ENCODE measurements at places on chromosomes 7 and 10. TPM values are rescaled to one million over a fixed set of nuclear protein-coding genes. Genes with fewer than 3 reads are reported as not detected.

Gene HGF
- total RNA-seq: 0.65 TPM

Gene ZNF239
- 5.5 TPM for total RNA-seq

Gene BTBD16
- not detected for total RNA-seq

Gene TMEM176A
- not detected for total RNA-seq

Gene NACAD
- total RNA-seq: 2.5 TPM

Gene PPP1R3C
- total RNA-seq: 175 TPM

Gene BTAF1
- total RNA-seq: 47.2 TPM

Gene KIAA1217
- total RNA-seq: 17.0 TPM

Gene TLX1
- not detected for total RNA-seq

Gene LOXL4
- total RNA-seq: 32.8 TPM

Data from articular chondrocyte of knee joint (primary cell).